Aortic smooth muscle cell (primary cell): ENCODE measurements at places on chromosomes 7 and 10. TPM values are rescaled to one million over a fixed set of nuclear protein-coding genes. Genes with fewer than 3 reads are reported as not detected.

The OR2A1 gene
- under 0.01 and 0.19 TPM in 2 replicates for total RNA-seq

The HOXA9 gene
- not detected in 2 replicates for total RNA-seq

The FFAR4 gene
- total RNA-seq: not detected in 2 replicates

The TAF3 gene
- total RNA-seq: 1.5 and 1.6 TPM in 2 replicates
